Thoracic aorta (tissue), 2 donors: ENCODE measurements at places on chromosomes 2 and 18. TPM values are rescaled to one million over a fixed set of nuclear protein-coding genes. Genes with fewer than 3 reads are reported as not detected.
A peak's percentile ranks its signal among the peaks of the same experiment; 100 is the strongest.

Gene COL4A4
- 17.2 TPM for total RNA-seq

Gene HOXD9
- not detected for total RNA-seq

Gene ZNF385B
- total RNA-seq: 0.41 TPM

Gene CCL20
- total RNA-seq: 12.1 TPM

- no peaks in the 10 kb centered on the region for H3K27me3 ChIP-seq
- no peak overlapping the region for H3K4me3 ChIP-seq
- no peaks in the 10 kb centered on the region for H3K36me3 ChIP-seq
- no peak overlapping the region for H3K27ac ChIP-seq
Observed at GRCh38 chr2:164868563-164869419, 27.2 kb upstream of the COBLL1 start.

GRCh38 chr2:7896940-7897487 lies 784.8 kb upstream of the ID2 start:
- no peaks in the 10 kb centered on the region for H3K27me3 ChIP-seq
- H3K36me3 ChIP-seq: no peaks in the 10 kb centered on the region
- DNase-seq: no peak
- H3K27ac ChIP-seq: no peak overlapping the region
- no peaks in the 10 kb centered on the region for H3K4me1 ChIP-seq
- H3K4me3 ChIP-seq: no peak overlapping the region

- DNase-seq: no peak
- no peaks in the 10 kb centered on the region for H3K4me1 ChIP-seq
- no peaks in the 10 kb centered on the region for H3K27me3 ChIP-seq
- no peak overlapping the region for H3K4me3 ChIP-seq
Observed at GRCh38 chr2:67836866-67837265, 225.9 kb downstream of the C1D start.

- H3K36me3 ChIP-seq: no peaks in the 10 kb centered on the region
- no peak overlapping the region for H3K4me3 ChIP-seq
- H3K27me3 ChIP-seq: no peaks in the 10 kb centered on the region
- no peak overlapping the region for H3K27ac ChIP-seq
Observed at GRCh38 chr2:207772081-207772843, 2.6 kb upstream of the FZD5 start.

GRCh38 chr2:29463181-29463900 lies 348.1 kb downstream of the CLIP4 start:
- no peak overlapping the region for H3K27ac ChIP-seq
- no peaks in the 10 kb centered on the region for H3K4me1 ChIP-seq
- no peaks in the 10 kb centered on the region for H3K27me3 ChIP-seq
- no peak overlapping the region for H3K4me3 ChIP-seq
- DNase-seq: no peak

DNA sequence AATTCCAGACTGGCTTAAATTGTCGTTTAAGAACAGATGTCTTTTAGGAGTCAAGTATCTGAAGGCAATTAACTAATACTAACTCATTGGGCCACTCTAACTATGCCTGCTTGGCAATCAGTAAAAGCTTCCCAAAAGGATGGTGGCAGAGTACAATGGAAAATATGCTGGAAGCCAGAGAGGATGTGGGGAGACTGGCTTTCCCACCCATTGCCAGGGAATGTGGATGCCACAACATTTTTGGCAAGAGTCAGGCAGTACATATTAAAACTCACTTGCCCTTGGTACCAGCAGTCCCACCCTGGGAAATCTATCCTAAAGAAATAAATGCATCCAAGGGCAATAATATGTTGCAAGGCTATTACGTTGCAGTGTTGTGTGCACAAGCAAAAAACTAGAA lies 74.0 kb upstream of the FZD7 start:
- no peaks in the 10 kb centered on the region for H3K27me3 ChIP-seq
- H3K36me3 ChIP-seq: no peaks in the 10 kb centered on the region
- H3K4me3 ChIP-seq: no peak overlapping the region
- no peak for DNase-seq
- no peak overlapping the region for H3K27ac ChIP-seq

- H3K36me3 ChIP-seq: no peaks in the 10 kb centered on the region
- no peak for DNase-seq
- H3K27me3 ChIP-seq: no peaks in the 10 kb centered on the region
- H3K27ac ChIP-seq: no peak overlapping the region
- no peak overlapping the region for H3K4me3 ChIP-seq
Observed at GRCh38 chr2:123502931-123503330, 522.2 kb upstream of the CNTNAP5 start.

GRCh38 chr2:175143191-175143590 lies 24.8 kb downstream of the ATF2 start:
- H3K4me3 ChIP-seq: no peak overlapping the region
- H3K27me3 ChIP-seq: no peaks in the 10 kb centered on the region
- H3K36me3 ChIP-seq: no peaks in the 10 kb centered on the region
- H3K27ac ChIP-seq: no peak overlapping the region
- peaks cover 20% of the 10 kb centered on the region for H3K4me1 ChIP-seq

DNA sequence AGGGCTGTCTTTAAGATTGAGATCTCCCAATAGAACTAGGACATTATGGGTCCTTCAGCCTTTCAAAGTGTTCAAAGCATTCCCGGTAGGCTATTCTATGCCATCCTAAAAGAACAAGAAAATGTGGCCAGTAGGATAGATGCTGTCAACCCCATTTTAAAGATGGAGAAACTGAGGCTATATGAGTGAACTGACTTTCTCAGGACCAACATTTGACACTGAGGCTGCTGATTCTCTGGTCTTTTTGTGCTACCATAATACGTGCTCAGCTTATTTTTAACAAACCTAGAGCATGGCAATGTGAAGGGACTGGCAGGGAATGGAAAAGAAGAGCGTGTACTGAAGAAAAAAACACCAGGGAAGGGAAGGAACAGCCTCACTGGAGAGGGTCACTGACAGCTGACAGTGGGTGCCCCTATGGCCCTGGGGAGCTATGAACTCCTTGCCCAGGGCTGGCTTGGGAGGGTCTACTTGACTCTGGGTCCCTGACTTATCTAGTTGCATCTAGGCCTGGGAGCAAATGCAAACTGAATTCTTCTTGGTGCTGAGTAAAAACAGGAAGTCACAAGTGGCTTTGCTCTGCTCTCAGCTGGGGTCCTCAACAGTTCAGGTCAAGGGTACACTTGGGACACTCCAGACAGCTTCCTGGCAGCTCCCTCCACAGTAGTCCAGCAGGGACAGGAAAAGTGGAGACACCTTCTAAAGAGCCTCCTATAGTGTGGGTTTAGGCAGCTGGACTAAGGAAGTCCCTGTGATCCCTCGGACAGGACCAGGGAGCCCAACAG lies 2.3 kb downstream of the CYRIA start:
- peak overlapping the region; percentile 76 for H3K27ac ChIP-seq
- H3K4me1 ChIP-seq: peaks cover 19% of the 10 kb centered on the region
- H3K4me3 ChIP-seq: peak overlapping the region; percentile 85
- DNase-seq: no peak
- no peaks in the 10 kb centered on the region for H3K27me3 ChIP-seq
